ENCODE measurements at places on chromosomes 5 and 9.

DNA sequence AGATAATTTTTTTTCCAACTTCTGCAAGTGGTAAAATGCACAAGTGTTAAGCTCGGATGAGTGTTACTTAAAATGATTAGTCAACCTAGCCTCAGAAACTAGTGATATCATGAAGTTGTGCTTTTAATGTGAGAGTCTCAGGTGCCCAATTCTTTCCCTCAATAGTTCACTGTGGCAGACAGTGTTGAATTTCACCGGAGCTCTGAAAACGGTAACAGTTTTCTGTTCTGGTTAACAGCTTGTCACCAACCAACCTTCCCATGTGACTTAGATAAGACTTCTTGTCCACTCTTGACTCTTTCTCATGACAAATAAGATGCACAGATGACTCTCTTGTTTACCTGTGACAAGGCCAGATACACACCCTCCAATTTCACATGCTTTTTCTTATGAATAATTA lies 125.5 kb downstream of the OSTF1 start:
- DNase-seq: no peak

DNA sequence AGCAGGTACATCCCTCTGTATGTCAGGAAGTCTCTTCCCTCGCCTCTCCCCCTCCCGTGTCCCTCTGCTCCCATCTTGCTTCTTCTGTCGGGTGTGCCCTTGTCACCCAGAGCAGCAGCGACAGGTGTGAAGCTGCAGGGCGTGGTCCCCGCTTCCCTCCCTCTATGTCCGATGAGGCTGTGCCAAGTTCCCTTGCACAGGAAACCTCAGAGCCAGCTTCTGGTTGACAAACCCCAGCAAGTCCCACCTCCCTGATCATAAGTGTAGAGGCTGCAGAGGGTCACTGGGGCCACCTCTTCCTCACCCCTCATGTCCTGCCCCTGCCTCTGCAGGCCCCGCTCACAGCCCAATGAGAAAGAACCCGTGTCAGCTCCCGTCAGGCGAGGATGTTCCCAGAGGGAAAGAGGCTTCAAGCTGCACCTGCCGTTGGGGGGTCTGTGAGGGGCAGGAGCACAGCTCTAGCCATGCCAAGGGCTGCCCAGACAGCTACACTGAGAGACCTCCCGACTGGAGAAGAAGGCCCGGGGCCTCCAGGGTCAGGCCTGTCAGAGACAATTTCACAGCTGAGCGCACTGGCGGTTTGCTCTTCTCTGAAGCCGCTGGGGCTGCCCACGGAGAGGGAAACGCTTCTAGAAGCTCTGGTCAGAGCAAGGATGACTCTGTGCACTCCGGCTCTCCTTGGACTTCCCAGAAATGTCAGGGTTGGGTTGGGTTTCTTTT lies 73.3 kb downstream of the AK8 start:
- no peak for DNase-seq

DNA sequence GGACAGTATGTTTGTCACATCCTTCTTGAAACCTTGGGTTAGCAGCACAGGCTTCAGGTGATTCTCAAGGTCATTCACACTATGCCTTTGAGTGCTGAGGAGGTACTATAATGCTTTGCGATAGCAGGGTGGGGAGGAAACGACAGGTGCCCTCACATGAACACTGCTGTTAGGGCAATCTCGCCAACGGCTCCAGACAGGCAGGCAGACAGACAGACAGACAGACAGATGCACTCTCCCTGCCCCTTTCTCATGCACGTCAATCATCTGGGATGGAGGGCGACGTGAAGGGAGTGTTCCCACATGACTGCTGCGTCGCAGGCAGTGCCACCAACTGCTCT lies 82.9 kb downstream of the RAPGEF1 start:
- no peak for DNase-seq

- DNase-seq: no peak
Measured at GRCh38 chr9:116842658-116843057, 155.6 kb downstream of the TRIM32 start.

DNA sequence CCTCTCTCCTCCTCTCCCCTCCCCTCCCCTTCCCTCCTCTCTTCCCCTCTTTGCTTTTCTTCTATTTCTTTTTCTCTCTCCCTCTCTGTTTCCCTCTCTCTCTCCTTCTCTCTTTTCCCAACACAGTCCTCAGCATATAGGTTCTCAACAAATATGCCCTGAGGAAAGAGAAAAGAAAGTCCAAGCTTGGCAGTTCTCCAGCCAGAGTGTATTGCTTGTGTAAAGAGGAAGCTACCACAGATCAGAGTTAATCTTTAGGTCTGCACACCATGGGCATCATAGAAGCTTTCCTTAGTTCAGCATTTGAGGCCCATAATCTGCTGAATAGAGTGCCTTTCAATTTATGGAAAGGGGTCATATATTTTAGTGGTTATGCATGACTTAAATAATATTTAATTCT lies 382.8 kb upstream of the WWC1 start:
- DNase-seq: no peak

GRCh38 chr5:109584986-109585599 lies 104.6 kb upstream of the MAN2A1 start:
- DNase-seq: no peak

- no peak for DNase-seq
Measured at GRCh38 chr5:36602704-36603321, 3.6 kb upstream of the SLC1A3 start.

DNA sequence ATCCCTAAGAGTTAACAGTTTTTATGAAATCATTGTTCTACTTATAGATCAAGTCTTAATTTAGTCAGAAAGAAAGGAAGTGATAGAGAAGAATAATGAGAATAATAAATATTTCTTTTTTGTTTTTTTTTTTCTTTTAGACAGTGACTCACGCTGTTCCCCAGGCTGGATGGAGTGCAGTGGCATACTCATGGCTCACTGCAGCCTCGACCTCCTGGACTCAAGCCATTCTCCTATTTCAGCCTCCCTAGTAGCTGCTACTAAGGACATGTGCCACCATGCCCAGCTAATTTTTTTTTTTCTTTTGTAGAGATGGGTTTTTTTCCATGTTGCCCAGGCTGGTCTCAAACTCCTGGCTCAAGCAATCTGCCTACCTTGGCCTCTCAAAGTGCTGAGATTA lies 11.0 kb downstream of the IFNA21 start:
- peak; percentile 28 for DNase-seq

GRCh38 chr5:139110526-139111168 lies 87.5 kb downstream of the SIL1 start:
- no peak for DNase-seq

DNA sequence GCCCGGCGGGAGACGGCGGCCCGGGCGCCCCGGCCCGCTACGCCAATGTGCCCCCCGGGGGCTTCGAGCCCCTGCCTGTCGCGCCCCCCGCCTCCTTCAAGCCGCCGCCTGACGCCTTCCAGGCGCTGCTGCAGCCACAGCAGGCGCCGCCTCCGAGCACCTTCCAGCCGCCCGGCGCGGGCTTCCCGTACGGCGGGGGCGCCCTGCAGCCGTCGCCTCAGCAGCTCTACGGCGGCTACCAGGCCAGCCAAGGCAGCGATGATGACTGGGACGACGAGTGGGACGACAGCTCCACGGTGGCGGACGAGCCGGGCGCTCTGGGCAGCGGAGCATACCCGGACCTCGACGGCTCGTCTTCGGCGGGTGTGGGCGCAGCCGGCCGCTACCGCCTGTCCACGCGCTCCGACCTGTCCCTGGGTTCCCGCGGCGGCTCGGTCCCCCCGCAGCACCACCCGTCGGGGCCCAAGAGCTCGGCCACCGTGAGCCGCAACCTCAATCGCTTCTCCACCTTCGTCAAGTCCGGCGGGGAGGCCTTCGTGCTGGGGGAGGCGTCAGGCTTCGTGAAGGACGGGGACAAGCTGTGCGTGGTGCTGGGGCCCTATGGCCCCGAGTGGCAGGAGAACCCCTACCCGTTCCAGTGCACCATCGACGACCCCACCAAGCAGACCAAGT lies 723 bp downstream of the SNX18 start:
- peak; percentile 54 for DNase-seq

GRCh38 chr5:35698047-35698808 lies 80.6 kb downstream of the SPEF2 start:
- no peak for DNase-seq

GRCh38 chr5:13348568-13348967 lies 595.9 kb downstream of the DNAH5 start:
- no peak for DNase-seq

DNA sequence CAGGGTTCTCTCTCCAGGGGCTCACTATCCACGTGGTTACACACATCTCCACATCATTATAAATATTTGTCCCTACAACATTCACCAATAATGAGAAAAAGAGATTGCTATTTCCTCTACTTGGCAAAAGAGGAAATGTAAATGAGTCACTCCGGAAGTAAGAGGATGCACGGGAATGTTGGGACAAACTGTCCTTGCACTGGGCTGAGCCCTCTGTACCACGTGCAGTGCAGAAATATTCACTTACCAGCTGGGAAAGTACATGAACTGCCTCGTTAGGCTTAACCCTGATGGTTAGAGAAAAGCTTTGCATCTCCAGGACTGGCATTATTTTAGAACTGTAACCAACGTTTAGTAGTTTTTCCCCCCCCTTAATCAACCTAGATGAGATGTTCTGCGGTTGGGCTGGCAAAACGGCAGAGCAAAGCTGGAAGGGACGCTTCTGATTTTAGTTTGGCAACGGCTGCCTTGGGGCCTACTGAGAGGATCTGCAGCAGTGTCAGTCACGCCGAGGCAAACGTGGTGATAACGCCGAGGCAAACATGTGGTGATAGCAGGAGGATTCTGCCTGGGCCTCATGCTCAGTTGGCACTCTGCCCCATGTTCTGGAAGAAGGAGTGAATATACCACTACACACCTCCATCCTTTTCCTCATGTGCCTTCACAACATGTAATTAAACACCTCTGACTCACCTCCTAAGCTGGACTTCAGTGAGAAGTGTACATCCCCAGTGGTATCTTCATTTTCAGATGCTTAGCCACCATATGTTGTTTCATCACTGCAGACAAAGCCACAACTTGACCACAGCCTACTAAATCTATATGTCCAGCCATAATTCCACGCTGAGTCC lies 661.4 kb upstream of the KLF4 start:
- peak; percentile 86 for DNase-seq

DNA sequence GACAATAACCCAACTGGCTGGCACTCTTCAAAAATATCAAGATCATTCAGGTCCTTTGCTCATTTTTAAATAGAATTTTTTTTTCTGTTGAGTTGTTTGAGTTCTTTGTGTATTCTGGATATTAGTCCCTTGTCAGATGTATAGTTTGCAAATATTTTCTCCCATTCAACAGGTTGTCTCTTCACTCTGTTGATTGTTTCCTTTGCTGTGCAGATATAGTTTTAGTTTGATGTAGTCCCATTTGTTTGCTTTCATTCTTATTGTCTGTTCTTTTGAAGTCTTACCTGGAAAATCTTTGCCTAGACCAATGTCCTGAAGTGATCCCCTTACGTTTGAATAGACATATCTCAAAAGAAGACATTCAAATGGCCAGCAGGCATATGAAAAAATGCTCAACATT lies 22.8 kb downstream of the PTTG1 start:
- no peak for DNase-seq

DNA sequence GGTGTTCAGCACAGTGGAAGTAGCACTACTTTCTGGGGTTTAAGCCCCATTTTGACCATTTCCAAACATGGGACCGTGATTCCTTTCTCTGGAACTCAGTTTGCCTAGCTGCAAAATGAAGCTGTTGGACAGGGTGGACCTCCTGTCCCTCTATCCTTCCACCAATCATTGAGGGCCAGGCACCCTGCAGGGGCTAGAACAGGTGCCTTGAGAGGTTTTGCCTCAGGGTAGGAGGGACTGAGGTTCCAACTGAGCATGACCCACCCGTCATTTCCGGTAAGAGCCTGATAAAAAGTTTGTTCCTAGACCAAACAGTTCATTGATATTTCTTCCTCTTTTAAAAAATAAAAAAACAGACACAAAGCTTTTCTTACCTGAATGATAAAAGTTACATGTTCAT lies 116.5 kb downstream of the MVB12B start:
- no peak for DNase-seq

DNA sequence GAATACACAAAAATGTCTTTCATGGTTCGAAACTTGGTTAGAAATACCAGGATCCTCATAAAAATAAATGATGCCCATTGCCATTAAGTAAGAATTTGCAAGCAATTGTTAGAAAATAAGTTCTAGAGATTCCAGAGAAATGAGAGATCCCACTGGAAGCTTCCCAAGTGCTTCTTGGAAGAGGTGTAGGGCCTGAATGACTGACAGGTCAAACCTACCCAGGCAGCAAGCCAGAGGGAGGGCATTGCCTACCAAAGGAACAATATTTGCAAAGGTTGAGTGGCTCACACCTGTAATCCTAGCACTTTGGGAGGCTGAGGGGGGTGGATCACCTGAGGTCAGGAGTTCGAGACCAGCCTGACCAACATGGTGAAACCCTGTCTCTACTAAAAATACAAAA lies 777.0 kb upstream of the WWC1 start:
- no peak for DNase-seq

DNA sequence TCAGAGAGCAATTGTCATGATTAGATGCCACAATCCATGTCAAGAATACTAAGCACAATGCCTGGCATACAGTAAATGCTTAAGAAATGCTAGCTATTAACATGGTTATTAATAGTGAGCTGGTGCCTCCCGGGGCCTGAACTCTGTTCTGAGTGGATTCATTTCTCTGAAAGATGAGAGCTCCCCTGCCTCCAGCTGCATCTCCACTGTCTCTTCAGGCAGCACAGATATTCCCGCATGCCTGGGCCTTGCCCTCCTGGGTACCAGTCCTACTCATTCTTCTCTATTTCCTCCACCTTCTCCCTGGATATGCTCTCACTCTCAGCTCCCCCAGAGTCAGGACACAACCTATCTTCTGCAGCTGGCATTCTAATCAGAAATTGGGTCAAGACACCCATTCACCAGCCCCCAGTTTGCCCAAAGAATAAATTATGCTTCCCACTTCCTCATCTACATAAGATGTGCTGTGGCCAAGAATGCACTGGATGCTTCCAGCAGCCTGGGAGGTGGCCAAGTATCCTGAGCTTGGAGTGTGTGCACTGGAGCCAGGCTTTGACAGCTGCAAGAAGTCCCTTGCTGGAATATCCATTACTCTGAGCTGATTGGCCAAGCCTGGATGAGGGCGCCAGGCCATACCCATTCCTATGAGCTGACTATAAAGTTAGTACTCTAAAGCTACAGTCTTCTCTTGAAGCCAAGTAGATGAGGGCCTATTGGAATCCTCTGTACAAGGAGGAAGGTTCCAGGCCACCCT lies 669.0 kb downstream of the ACTL7B start:
- peak; percentile 22 for DNase-seq

GRCh38 chr5:100779669-100780375 lies 123.3 kb downstream of the ST8SIA4 start:
- DNase-seq: no peak

DNA sequence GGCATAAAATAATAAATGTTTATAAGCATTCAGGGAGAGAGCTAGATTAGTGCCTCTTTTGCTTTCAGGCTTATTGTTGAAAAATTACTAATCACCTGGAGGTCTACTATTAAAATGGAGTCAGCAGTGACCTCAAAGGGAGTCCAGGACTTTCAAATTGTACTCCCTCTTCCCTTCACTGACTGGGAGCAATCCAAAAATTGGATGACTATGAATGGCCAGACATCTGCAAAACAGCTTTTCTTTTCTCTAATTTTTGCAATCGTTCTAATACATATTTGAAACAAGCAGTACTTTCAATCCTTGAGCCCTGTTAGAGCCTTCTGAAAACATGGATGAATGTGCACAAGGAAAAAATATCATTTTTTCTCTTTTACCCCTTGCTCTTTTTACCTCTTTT lies 461.8 kb downstream of the TMEM232 start:
- DNase-seq: no peak

GRCh38 chr5:32597041-32597629 lies 11.8 kb downstream of the SUB1 start:
- no peak for DNase-seq

Measured in iris pigment epithelial cell (primary cell).